ENCODE measurements at places on chromosomes 2 and 18.

- DNase-seq = no peak
These were observed 532.4 kb upstream of the SALL3 start for GRCh38 chr18:78447211-78447610.

- no peak for DNase-seq
These were observed 2.0 kb downstream of the ANKRD44 start for GRCh38 chr2:197308585-197308984.

- peak; percentile 22 for DNase-seq
These were observed 24.6 kb downstream of the DYTN start for GRCh38 chr2:206693399-206694137.

DNA sequence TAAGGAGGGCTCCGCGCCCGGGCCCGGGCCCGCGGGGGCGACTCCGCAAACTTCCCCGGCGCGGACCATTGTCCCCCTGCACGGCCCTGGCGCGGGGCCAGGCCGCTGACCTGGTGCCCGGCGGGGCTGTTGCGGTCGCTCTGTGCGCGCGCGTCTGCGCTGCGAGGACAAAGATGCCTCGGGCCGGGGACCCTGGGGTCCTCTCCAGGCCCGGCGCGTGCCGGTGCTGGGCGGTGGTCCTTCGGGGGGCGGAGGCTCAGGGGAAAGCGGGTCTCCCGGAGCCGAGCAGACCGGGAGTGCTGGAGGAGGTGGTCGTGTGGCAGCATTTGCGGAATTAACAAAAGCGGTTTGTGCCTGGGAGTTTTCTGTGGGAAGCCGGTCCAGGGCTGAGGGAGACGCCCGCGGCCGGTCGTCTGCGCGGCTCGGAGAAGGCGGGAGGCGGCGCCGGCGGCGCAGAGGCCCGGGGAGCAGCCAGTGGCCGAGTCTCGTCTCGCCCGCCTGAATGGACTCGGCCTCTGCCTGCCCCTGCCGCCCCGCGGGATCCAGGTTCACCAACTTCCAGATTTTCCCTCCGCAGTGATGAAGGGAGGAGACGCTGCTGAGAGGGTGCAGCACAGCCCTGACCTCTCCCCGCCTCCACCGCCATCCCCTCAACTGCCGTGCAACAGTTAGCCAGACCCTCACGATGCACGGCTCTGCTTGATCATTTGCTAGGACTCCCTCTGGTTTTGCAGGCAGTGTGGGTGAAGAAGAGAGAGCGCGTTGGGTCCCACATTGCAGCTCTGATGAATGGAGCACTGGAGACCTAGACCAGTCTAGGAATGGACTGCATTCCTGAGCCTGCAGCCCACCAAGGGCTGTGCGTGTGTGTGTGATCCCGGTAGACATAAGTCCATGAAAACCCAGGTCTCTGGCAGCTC is 705 bp downstream of the EFR3B start:
- no peak for DNase-seq

DNA sequence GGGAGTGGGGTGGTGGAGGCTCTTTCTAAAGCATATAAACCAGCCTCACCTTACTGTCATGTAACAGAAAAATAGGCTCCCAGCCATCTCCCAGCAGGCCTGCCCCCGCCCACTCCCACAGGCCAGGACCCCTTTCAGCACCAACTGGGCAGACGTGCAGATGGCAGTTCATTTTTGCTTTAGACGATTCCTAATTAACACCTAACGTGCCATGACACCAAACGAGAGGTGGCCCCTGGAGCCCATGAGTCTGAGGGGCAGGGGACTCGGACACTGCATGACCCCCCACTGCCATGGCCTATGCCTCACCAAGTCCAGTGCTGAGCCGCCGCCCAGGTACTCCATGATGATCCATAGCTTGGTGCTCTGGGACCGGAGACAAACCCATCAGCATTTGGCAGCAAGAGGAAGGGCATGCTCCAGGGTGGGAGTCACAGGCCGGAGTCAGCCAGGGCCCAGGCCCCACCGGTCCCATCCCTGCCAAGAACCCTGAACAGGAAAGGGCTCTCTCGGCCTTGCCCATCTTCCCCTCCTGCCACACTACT is 7.9 kb downstream of the STK25 start:
- no peak for DNase-seq

GRCh38 chr2:189393440-189394111 is 47.7 kb upstream of the WDR75 start:
- DNase-seq = peak; percentile 98

DNA sequence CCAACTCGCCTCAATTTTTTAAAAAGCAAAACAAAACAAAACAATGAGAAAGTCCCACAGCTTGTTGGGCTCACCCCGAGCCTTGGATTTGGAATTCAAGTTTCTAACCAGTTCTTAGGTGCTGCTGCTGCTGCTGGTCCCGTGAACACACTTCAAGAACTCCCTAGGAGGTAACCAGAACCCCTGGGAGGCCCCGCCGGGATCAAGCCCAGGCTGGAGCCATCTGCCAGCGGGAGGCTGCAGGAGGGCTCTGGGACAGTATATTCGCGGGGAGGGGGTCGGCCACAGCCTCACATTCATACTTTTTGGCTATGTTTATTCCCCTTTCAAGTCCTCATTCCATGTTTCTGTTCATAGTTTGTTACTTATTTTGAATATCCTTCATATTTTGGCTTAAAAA is 223.4 kb downstream of the TFCP2L1 start:
- no peak for DNase-seq

- no peak for DNase-seq
These were observed 115.6 kb downstream of the LPIN1 start for GRCh38 chr2:11862049-11862448.

- DNase-seq = no peak
These were observed 90.2 kb upstream of the ARHGAP28 start for GRCh38 chr18:6639305-6639704.

DNA sequence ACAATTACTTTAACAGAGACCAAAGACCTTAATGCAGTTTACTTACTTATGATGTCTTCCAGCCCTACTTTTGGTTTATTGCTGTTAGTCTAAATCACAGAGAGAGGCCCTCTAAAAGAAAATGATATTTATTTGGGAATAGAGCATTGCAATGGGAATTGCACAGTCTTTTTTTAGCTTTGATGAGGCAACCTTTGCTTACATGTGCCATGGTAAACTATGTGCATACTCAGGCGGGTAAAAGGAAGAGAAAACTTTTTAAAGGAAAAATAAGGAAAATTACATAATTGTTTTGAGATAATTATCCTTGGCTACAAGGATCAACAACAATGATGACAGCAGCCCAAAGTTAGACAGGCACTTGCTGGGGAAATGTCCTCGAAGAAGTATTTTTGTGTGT is 78.6 kb downstream of the EFEMP1 start:
- DNase-seq = no peak

- DNase-seq = no peak
These were observed 171.1 kb downstream of the ZEB2 start for GRCh38 chr2:144348846-144349245.

GRCh38 chr18:9715978-9716774 is 8.1 kb downstream of the RAB31 start:
- no peak for DNase-seq

- DNase-seq = no peak
These were observed 125.4 kb downstream of the TPO start for GRCh38 chr2:1538663-1539062.

DNA sequence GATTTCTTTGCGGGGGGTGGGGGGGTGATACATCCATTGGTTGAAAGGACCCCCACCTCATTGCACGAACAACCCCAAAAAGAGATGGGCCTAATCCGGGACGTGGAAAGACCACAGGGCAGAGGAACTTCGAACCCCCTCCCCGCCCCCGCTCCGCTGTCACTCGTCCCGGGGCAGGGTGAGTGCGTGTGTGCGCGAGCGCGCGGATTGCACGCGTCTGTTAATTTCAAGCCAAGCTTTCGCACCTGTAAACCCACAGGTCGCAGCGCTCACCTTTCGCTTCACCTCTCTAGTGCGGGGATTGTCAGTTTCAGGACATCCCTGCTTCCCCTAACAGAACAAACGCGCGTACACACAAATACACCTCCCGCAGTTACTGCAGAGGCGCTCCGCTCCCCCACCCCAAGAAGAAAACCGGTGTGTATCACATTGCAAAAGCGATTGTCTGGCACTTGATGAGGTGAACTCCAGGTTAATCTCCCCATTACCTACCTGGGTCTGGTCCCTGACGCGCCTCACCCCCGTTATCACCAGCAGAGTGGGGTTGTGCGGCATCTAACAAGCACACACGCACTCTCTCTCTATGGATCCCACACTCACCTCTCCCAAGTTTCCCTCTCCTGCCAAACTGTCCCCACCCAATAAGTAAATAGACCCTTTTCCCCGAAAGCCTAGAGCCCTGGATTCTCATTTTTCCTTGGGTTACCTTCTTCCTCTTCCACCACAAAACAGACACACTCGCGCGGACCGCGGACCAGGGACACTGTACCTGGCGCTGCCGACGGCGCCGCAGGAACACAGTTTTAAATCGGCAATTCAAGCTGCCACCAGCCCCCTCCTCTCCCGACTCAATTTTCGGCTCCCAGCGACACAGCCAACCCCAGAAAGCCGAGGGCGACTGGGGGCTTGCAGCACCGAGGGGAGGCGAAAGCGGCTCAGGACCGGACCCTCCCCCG is 1.0 kb downstream of the CYP26B1 start:
- no peak for DNase-seq

DNA sequence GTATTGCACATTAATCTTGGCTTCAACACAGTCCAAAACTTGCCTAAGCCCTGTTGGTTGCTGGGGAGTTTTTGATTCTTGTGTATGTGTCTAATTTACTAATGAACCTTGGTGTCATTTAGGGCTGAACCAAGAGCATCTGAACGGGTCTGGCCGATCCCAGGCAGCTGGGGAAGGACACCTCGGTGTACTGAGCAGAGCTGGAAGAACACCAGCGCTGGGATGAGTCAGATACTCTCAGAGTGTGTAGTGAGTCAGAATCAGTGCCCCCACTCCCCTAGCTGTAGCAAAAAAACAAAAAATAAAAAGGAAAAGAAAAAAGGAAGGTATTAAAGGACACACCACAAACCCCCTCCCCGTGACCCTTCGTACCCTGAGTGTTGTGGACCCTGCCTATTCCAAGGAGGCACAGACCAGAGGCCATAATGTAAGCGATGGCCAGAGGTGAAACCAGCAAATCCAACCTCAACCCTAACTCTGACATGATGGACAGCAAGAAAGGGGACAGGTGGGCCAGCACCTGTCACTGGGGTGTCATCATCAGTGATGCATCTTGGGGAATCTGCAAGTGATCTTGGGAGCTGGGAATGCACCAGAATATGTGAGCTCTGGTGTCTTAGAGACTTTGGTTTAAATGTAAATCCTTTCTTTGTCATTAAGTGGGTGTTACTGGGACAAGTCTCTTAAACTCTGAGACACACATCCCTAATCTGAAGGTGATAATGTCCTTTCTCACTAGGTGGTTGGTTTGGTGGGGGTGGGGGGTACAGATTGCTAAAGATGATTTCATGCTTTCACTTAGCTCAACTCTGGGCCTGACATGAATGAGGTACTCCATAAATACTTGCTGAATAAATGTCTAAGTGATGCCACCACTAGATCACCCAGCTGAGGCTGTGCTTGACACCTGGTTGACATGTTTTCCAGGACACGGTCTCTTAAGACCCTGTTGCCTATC is 34.2 kb upstream of the NCOA1 start:
- DNase-seq = peak; percentile 56

DNA sequence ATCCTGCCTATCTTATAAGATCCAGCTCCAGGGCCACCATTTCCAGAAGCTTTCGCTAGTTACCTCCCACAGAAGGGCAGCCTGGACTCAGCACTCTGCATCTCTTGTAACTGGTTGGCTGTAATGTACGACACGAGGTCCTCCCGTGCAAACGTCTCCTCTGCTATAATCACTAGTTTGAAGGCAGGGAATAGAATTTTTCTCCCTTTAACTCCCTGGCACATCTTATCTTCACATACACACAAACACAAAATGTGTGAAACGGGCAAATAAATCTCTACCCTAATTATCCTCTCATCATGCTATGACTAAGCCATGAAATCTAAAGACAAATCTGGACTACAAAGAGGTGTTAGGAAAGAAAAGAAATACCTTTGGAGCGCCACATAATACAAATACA is 36.8 kb downstream of the RNU4ATAC start:
- no peak for DNase-seq

DNA sequence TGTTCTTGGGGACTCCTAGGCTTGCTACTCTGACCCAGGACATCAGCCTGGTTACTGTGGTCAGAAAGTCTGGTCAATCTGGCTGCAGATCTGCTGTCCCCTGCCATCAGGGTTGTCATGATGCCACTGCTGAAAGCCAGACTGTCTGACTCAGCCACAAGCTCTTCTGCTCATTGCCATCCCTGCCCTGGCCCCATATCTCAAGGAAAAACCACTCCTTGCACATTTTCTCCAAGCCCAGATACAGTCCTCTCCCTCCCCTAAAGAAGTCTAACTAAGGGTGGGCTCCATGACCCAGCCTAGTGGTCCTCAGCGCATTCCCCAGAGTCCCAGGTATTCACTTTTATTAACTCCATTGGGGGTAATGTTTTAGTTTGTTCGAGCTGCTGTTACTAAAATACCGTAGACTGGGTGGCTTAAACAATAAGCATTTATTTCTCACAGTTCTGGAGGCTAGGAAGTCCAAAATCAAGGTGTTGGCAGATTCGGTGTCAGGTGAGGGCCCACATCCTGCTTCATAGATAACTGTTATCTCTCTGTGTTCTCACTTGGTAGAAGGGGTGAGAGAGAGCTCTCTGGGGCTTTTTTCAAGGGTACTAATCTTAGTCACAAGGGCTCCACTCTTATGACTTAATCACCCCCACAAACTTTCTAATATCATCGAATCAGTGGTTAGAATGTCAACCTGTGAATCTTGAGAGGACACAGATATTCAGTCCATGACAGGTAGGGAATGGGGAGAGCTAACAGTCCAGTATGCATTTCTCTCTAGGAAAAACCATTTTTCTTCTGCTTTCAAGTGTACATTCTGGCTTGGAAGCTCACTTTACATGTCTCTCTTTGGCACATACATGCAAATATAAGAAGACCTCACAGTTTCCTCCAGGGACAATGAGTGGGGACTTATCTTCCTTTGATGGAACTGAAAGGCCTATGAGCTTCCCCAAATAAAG is 94.8 kb upstream of the CXCR4 start:
- no peak for DNase-seq

GRCh38 chr2:159356053-159356554 is 69.6 kb upstream of the WDSUB1 start:
- no peak for DNase-seq

DNA sequence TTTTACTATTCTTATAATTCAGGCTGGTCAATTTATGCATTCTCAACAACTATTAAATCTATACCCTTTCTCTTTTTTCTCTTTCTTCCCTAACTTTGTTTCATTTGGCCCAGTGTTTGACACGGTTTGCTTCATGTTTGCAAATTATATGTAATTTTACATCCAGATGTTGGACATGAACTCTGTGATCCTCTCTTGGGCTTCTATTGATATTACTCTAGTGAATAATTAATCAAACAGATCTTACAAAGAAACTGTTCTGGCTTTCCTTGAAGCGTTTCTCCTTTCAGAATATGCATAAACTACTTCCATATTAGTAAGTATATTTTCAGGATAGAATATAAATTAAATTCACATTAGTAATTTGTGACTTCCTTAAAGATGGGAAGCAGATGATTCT is 225.1 kb upstream of the TMEFF2 start:
- no peak for DNase-seq

DNA sequence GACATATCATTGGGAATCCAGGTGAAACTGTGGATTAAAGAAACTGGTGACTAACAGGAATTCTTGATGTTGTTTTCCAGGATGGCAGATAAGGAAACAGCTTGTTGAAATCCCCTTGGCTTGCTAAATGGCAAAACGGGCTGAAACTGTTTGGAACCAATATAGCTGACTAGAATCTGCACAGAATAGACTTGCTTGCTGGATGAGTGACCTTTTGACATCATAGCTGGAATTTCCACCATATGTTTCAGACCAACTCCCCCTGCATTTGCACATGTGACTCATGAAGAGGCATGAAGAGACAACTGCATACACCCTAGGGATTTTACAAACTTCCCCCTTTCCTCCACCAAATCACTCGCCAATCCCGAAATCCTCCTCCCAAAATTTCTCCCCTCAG is 87.7 kb upstream of the LYPD1 start:
- DNase-seq = no peak

Data from fibroblast of skin of left quadriceps (primary cell).